M059J (cell line): ENCODE measurements at places on chromosomes 6 and 20. TPM values are rescaled to one million over a fixed set of nuclear protein-coding genes. Genes with fewer than 3 reads are reported as not detected.

The ENPP3 gene
- total RNA-seq = 0.02 and 0.54 TPM in 2 replicates

The EMILIN3 gene
- total RNA-seq = not detected in 2 replicates

The RNF144B gene
- 5.4 and 8.6 TPM in 2 replicates for total RNA-seq

The MUC21 gene
- not detected in 2 replicates for total RNA-seq

The SLC35F1 gene
- 0.02 TPM in 1 of 2 replicates, not detected in the other for total RNA-seq

- DNase-seq = peak; percentile 82
Measured at GRCh38 chr6:49531774-49532569, 18.5 kb upstream of the C6orf141 start.

- peak; percentile 36 for DNase-seq
Measured at GRCh38 chr6:54802775-54803634, 43.6 kb upstream of the FAM83B start.

DNA sequence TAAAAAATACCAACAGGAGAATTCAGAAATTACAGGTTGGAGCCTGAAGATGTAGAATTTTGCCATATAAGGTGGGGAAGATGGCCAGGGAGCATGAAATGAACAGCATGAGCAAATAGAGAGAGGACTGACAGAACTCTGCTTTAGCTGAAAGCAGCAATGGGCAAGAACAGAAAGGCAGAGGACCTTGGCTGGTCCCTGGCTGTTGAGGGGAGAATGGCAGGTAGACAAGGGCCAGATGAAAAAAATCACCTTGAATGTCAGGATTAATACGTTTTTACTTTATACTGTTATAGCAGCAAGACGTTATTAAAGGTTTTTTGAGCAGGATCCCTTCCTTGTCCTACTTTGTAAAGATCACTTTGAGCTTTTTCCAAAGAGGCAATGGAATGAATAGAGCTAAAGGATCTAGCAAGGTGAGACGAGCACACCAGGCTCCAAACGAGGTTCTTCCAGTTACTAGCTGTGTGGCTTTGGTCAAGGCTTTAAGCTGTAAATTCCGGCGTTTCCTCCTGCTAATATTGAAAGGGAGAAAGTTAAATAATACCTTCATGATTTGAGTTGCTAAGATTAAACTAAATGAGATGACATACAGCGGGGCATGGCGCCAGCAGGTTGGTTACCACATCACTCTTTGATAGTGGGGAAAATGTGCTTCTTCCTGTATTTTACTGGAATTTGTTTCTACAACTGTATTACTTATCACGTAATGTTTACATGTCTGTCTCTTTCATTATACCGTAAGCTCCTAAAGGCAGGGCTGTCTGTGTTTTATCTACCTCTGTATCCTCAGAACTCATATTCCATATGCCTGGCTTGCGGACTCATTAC lies 776 bp downstream of the PPIL1 start:
- peak; percentile 50 for DNase-seq

DNA sequence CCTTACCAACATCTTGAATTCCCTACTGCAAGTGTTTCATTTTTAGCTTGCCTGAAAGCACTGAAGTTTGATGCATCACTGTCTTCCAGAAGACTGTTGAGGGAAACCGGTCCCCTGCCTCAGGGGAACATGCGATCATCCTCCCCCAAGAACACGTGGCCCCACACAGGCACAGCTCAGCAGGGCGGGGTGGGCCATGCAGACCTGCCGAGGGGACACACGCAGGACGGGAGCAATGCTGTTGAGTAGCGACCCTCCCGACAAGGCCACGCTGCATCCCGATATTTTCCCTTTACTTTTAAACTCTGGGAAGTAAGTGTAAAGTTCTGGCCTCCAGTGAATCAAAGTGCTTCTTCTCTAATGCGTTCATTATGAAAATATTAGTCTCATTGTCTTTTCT lies 59.3 kb upstream of the XRN2 start:
- no peak for DNase-seq
